ENCODE measurements at places on chromosomes 12 and 14.

GRCh38 chr14:36423430-36423829 is 96.6 kb downstream of the NKX2-1 start:
- no peak for DNase-seq

DNA sequence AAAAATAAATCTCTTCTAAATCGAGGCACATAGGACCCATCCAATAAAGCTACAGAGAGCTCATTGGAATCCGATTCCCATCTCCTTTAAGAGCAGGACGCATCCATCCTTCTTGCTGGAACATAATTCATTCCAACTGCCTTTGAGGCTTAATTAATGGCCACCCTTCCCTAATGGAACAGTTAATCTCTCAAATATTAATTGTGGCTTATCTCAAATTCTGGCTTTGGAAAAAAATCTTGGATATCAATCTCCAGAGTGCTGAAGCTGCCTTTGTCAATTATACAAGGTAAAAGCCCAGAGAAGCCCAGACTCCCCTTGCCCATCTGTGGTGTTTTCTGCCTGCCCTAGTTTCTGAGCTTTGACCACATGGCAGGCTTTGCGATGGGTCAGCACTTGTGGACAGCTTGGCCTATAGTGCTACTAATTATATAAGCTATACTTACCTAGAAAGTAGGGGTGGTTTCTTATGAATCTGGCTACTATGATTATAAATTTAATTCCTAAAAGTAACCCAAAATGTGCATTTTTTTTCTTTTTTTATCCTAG is 246.3 kb downstream of the NUAK1 start:
- DNase-seq: no peak

- DNase-seq: no peak
Measured at GRCh38 chr14:85607651-85608081, 77.7 kb downstream of the FLRT2 start.

GRCh38 chr14:92373336-92373735 is 50.4 kb downstream of the SLC24A4 start:
- no peak for DNase-seq

DNA sequence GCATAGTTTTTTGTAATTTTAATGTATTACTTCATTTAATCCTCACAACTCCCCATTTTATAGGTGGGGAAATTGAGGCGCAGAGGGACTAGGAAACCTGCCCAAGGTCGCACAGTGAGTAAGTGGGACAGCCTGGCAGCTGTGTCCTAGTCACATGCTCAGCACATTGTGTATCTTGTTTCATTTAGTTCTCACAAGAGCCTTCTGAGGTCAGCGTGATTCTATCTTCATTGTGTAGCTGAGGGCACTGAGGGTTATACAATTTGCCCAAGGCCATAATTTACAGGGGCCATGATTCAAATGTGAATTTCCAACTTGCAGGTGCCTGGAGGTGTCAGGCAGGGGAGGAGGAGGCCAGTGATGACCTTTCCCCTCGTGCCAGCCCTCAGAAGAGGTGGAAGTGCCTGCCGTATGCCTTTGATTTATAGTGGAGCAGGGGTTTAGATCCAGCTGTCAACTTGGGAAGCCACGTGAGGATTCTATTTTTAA is 30.3 kb upstream of the SMOC1 start:
- no peak for DNase-seq

- no peak for DNase-seq
Measured at GRCh38 chr12:29889737-29890136, 106.0 kb upstream of the TMTC1 start.
